ENCODE measurements at places on chromosomes 7 and 10. TPM values are rescaled to one million over a fixed set of nuclear protein-coding genes. Genes with fewer than 3 reads are reported as not detected.

GRCh38 chr10:118506671-118507590 is 88.5 kb downstream of the PRLHR start:
- DNase-seq = no peak

GRCh38 chr10:70692043-70692603 is 19.8 kb downstream of the ADAMTS14 start:
- DNase-seq = no peak

GRCh38 chr10:7626283-7626682 is 40.5 kb downstream of the ITIH5 start:
- DNase-seq = no peak

DNA sequence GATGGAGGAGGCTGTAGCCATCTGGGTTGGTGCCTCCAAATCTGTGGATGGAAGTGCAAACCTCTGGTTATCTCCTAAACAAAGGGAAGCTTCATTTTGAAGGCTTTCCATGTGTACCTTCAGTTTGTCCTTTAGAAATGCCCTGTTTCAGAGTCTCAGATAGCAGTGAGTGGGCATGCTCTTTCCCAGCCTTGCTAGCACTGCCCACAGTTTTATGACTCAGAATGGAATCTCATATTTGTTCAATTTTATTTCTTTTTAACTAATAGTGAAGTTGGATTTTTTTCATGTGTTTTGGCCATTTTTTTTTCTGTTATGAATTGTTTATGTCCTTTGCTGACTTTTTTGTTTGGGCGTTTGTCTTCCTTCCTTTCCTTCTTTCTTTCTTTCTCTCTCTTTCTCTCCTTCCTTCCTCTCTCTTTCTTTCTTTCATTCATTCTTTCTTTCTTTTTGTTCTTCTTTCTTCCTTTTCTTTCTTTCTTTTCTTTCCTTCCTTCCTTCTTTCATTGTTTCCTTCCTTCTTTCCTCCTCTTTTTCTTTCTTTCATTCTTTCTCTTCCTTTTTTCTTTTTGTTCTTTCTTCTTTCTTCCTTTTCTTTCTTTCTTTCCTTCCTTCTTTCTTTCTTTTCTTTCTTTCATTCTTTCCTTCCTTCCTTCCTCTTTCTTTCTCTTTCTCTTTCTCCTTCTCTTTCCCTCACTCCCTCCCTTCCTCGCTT is 25.6 kb downstream of the PRF1 start:
- no peak for DNase-seq

- no peak for DNase-seq
Observed at GRCh38 chr7:2706685-2707126, 18.7 kb downstream of the AMZ1 start.

DNA sequence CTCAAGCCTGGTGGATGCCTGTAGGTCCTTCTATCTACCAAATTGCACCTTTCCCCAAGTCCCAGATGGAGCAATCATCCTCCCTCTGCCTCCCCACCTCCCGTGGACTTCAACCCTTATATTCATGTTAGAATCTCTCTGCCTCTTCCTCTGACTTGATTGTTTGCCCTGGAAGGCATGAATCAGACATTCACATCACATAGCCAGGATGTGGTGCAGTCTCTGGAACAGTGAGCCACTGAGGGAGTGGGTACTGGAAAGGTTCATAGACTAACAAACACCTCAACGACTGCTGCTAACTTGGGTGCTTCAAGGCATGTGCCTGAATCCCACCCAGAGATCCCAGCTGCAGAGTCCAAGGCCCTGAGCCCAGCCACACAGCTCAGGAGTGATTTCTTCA is 494.0 kb downstream of the TNS3 start:
- DNase-seq = no peak

GRCh38 chr10:6337382-6337781 is 134.7 kb downstream of the PFKFB3 start:
- DNase-seq = no peak

- no peak for DNase-seq
Observed at GRCh38 chr7:47483604-47484273, 98.2 kb downstream of the TNS3 start.

GRCh38 chr7:120992965-120993494 is 4.5 kb downstream of the CPED1 start:
- no peak for DNase-seq

GRCh38 chr10:113073549-113074189 is 123.6 kb downstream of the TCF7L2 start:
- no peak for DNase-seq

DNA sequence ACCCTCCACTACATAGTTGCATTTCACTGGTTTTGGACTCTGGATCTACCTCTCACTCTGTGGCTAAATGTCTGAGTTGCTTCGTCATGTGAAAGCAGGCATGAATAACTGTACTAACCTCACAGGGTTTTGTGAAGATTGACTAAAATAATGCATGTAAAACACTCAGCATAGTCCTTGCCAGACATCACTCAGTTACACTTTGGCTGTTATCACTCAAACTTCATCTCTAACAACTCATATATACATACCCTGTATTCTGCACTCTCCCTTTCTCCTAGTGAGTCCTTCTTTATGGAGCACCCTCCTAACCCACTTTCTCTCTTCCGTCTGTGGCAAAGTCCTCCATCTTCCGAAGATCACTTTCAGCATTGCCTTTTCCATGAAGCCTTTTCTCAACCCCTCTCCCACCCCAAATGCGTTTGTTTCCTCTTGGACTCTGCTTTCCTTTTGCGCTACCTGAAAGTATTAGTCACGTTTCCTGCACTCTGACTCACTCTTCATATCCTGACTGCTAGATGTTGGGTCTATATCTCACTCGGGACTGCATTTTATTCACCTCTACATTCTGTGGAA is 72.6 kb downstream of the OSBPL3 start:
- no peak for DNase-seq

GRCh38 chr7:23043441-23043840 is 29.5 kb upstream of the HYCC1 start:
- no peak for DNase-seq

DNA sequence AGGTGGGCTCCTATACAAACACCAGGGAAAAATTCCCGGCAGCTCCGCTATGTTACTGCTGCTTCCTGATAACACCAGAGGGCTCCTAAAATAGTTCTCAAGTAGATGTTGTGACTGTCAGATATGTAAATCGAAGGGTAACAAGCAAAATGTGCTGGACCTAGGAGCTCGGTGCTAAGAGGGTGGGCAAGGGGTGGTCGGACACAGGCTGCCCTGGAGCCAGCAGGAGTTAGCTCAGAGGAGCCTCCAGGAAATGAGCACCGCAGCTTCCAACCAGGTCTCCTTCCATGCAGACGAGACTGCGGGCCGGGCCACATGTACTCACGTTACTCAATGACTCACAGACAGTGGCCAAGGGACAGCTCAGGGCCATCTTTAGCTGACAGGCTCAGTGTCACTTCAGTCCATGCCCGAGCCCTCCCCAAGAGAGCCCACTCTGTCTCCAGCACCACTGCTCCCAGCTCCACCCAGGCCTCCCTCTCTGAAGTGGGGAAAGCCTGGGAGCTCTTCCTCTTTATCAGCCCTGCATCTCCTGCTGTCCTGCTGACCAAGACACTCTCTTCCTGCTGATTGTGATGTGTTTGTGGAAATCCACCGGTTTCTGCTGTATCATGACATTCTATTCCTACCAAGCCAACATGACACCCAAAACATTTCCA is 37.2 kb upstream of the TMEM273 start:
- DNase-seq = no peak

- no peak for DNase-seq
Observed at GRCh38 chr7:131284702-131285419, 42.8 kb upstream of the MKLN1 start.

- no peak for DNase-seq
Observed at GRCh38 chr7:45160417-45160881, 2.9 kb downstream of the RAMP3 start.

DNA sequence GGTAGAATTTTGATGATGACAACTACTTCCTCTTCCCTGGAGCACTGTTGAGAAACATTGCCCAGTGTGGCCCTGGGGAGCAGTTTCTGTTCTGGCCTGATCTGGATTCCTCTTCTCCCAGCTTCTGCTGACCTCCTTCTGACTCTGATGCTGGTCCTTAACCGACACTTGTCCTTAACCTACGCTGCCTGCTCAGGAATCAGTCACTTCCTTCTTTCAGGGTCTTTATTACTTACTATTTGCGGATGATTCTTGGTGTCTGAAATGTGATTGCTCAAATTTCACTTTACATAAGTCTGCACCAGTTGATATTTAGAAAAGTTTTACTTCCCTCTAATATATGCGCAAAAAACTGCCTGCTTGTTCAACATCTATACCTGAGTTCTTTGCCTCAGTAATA is 164.1 kb downstream of the PTEN start:
- no peak for DNase-seq

DNA sequence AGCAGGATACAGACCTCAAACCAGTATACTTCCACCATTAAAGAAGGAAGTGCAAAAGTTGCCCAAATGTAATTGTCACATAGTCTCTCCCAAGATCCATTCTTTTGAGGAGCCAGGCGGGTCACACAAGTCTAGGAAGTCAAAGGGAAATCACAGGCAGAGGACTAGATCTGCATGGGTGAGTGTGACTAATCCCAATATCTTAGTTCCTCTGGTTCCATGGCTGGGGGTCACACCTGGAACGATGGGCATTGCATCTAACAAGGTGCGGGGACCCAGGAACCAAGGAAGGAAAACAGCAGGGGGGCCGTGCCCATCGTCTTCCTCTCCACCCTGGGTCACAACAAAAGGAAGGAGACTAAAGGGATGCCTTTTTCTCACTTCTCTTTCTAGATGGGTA is 1138.8 kb downstream of the XPNPEP1 start:
- no peak for DNase-seq

- DNase-seq = no peak
Observed at GRCh38 chr7:51160411-51160810, 156.2 kb downstream of the COBL start.

- no peak for DNase-seq
Observed at GRCh38 chr7:66507764-66508296, 120.9 kb upstream of the KCTD7 start.

GRCh38 chr10:67790534-67791408 is 47.2 kb downstream of the DNAJC12 start:
- DNase-seq = no peak

GRCh38 chr10:1601406-1601805 is 135.9 kb downstream of the ADARB2 start:
- DNase-seq = no peak

DNA sequence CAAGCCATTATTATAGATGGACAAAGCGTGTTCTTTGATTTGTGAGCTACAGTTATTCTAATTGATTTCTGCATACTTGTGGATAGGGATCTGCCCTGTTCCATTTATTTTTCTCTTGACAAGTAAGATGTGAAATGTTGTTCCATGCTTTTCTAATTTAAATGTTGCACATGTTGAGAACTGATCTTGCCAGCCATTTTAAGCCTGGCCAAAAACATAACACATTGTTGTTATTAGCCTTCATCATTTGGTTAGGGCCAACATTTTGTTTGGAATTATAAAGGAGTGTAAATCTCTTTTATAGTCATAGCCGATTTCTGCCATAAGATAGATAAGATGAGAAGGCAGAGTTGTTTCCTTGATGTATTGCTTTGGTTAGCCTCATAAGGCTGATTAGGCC is 117.0 kb downstream of the WNT2 start:
- no peak for DNase-seq

GRCh38 chr7:127582361-127582760 is 3.0 kb downstream of the GCC1 start:
- DNase-seq = no peak

DNA sequence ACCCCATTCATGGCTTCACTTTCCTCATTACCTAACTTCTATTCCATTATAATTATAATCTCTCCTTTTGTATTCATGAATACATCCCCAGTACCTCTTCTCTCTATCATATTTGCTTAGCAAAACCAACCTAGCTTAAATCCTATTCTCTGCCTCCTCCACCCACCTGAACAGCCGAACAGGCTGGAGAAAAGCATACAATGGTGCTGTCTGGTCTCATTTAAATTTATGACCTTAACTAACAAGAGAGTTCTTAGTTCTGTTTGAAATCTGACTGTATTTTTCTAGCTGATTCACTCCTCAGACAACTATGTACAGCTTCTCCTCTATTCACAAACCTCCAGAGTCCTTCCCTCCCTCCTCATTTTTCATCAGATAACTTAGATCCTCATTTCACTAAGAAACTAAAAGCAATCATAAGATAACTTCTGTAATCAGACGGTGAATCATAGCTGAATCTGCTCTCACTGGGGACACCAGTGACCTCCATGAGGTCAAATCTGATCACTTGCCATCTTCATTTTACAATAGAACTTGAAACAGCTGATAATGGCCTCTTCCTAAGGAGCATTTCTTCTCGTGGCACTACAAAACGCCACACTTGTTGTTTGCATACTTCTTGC is 233.9 kb upstream of the AOAH start:
- DNase-seq = no peak

GRCh38 chr10:4902571-4903011 is 60.6 kb upstream of the AKR1C1 start:
- no peak for DNase-seq

DNA sequence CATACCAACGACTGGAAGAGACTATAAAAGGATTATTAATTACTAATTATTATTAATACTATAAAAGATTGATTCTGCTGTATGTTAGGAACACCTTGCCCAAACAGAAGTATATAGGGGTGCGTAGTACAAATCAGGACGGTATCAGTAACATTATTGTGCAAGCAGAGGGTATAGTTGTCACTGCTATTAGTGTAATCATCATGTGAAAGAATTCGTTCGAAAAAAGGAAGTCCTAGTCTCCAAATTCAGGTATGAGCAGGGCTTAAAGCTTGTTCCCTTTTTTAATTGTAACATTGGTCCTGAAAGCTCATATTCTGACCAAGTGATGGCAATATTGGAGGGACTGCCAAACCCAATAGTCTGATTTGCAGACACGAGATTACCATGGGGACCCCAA is 81.8 kb downstream of the THSD7A start:
- no peak for DNase-seq

DNA sequence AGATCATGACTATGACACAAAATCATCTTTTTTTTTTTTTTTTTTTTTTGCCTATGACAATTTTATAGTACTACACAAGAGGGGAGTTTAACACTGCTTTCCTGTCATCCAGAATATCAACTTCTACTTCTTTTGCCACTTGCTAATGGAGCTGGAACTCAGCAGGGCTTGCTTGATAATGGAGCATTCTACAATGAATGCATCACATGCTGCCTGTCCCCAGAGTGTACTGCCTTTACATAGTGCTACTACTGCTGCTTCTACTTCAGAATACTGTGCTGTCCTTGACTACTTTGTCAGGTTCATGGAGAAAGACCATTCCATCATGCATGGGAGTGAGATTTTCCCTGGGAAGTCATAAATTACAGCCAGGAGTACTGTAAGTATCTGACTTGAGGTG is 338.6 kb upstream of the SEMA3A start:
- DNase-seq = no peak

The LRRN3 gene
- 5.1 TPM for polyA plus RNA-seq

The SPDYE2 gene
- polyA plus RNA-seq = 3.4 TPM

The COL26A1 gene
- polyA plus RNA-seq = 24.9 TPM

The FAM25C gene
- not detected for polyA plus RNA-seq

The C10orf67 gene
- 1.4 TPM for polyA plus RNA-seq

The OR2A1 gene
- polyA plus RNA-seq = not detected

The NEURL1 gene
- 1.3 TPM for polyA plus RNA-seq

The ST8SIA6 gene
- polyA plus RNA-seq = 1.3 TPM

The SFXN3 gene
- 22.1 TPM for polyA plus RNA-seq

The PDE1C gene
- 4.3 TPM for polyA plus RNA-seq

The PIK3AP1 gene
- polyA plus RNA-seq = 5.3 TPM

The CADPS2 gene
- polyA plus RNA-seq = 47.6 TPM

The PPP1R9A gene
- 27.1 TPM for polyA plus RNA-seq

The NPTX2 gene
- 3.1 TPM for polyA plus RNA-seq

The OR9A2 gene
- polyA plus RNA-seq = not detected

The RBAK gene
- 22.3 TPM for polyA plus RNA-seq

Measured in right renal pelvis (tissue), 4 donors.